ENCODE measurements at places on chromosomes 5 and 9.

GRCh38 chr5:677131-678101, 15.7 kb downstream of the TPPP start:
- no peak for DNase-seq

DNA sequence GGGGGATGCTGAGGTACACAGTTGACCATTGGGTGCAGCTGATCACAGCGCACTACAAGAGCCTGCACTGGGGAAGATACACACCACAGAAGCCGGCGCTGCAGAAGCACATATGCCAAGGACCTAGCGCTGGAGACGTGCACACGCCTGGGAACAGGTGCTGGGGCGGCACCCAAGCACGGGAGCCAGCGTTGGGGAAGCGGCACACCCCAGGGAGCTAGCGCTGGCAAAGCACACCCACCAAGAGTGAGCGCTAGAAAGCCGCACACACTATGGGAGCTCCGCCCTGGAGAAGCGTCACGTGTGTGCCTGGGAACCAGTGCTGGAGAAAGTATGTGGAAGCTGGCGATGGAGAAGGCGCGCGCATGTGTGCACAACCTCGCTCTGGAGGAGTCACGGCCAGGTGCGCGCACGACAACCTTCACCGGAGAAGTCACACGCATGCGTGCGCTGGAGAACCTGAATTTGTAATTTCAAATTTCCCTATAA, 4.5 kb downstream of the FANCC start:
- DNase-seq, result peak; percentile 72

GRCh38 chr5:43371821-43372220, 40.4 kb downstream of the CCL28 start:
- DNase-seq, result peak; percentile 17

GRCh38 chr5:50823568-50823967, 157.1 kb downstream of the PARP8 start:
- DNase-seq, result no peak

DNA sequence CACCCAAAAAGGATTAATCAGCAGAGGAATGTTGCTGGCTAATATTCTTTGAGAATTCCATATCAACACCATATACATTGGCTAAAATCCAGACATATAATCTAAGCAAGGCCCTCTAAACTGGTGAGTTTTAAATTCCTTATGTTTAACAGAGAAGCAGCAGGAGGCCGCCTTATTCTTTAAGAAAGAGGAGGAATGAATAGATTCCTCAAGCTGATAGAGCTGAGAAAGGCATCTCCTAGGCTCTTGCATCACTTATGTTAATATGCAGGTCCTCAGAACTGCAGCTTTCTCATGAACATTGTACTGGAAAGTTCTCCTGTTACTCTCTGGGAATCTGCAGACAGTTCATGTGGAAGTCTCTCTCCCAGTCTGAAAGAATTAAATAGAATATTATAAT, 20.1 kb upstream of the SMARCA2 start:
- no peak for DNase-seq

GRCh38 chr9:5516453-5517220, 6.3 kb downstream of the PDCD1LG2 start:
- no peak for DNase-seq

DNA sequence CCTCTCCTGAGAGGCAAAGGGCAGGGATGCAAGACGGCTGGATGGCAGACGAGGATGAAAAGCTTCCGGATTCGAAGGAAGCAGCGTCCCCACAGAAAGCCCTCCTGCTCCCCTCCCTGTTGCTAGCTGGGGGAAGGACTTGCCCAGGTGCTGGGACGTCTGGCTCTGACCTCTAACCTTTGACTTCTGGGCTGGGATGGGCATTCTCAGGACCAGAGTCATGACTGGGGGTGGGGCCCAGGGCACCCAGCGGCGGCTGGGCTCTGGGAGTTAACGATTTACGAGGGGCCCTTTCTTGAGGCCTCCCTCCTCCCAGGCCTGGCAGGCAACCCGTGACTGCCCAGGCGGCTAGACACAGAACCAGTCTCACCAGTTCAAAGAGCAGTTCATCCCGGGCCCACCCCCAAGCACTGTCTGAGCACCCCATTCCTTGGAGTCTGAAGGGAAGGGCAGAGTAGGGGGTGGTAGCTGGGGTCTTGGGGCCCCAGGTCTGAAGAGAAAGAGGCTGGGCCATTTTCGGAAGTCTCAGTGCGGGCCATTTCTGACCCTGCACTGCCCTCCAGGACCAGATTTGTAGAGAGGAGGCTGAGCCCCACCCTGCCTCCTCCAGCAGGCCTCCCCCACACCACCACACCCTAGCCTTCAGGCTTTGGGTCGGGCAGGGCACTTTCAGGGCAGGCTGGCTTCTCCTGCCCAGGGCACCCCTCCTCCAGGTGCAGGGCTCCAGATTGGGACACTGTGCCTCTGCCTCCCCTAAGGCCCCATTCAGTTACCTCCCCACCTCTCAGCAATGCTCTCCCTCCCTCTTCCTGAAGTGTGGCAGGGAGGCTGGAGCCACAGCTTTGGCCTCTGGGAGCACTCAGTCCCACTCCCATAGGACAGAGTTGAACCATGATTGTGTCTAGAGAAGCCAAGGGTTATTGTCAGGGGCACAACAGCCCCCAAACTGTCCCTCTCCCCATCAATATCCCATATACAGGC, 5.0 kb upstream of the CXXC5 start:
- DNase-seq, result no peak

DNA sequence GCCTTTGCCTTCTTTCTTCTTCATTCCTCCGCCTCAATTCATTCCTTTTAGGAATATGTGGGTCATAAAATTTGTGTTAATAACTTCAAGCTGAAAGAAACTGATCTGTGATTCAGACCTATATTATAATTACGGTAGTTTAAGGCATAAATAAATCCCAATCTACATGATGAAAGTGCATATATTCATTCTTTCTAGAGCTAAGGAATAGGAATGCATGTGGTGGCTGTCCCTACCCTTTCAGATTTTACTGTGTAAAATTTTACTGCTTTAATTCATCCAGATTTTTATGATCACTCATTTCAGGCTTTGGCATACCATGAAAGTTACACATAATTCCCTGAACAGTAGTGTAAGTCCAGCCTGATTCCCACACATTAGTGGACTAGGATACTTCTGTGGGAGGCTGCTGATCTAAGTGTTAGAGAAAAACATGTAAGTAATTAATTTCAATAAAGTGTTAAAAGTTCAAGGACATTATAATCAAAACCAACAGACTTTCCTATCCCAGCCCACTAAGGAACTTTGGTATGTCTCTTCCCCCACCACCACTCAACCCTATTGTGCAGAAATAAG, 83.1 kb downstream of the HINT1 start:
- DNase-seq, result no peak

- DNase-seq, result no peak
Observed at GRCh38 chr5:124050120-124050770, 538.3 kb downstream of the CSNK1G3 start.

GRCh38 chr5:140408750-140409241, 7.2 kb downstream of the ANKHD1 start:
- no peak for DNase-seq

- peak; percentile 94 for DNase-seq
Observed at GRCh38 chr9:136485049-136486045, 2.5 kb upstream of the SEC16A start.

- DNase-seq, result no peak
Observed at GRCh38 chr9:87340391-87340790, 157.3 kb upstream of the DAPK1 start.

DNA sequence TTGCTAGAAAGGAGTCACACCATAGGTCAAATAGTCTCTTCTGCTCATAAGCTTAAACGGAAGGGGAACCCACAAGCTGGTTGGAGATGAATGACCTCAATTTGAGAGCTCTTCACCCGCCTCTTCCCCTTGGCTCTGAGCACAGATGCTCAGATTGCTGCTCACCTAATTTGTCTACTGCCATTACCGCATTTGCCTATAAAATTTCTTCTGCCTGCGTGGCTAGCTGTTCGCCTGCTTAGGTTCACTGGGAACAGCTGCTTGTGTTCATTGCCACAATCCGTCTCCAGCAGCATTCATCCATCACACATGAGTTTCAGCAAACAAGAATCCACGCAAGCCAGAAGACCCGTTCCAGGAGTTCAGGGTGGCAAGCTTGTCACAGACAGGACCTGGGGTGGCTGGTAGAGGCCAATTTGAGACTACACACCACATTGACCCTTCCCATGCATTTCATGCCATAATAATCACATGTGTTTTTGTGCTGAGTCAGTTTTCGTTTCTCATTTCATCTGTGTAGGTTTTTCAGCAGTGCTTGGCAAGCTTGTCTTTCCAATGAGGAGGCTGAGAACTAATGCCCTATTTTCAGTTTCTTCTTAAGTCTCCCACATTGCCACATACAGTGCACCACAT, 50.2 kb upstream of the DNAH5 start:
- DNase-seq, result no peak

- DNase-seq, result no peak
Observed at GRCh38 chr9:136004712-136005111, 43.5 kb upstream of the UBAC1 start.

- peak; percentile 94 for DNase-seq
Observed at GRCh38 chr5:6729386-6730310, 16.4 kb downstream of the TENT4A start.

DNA sequence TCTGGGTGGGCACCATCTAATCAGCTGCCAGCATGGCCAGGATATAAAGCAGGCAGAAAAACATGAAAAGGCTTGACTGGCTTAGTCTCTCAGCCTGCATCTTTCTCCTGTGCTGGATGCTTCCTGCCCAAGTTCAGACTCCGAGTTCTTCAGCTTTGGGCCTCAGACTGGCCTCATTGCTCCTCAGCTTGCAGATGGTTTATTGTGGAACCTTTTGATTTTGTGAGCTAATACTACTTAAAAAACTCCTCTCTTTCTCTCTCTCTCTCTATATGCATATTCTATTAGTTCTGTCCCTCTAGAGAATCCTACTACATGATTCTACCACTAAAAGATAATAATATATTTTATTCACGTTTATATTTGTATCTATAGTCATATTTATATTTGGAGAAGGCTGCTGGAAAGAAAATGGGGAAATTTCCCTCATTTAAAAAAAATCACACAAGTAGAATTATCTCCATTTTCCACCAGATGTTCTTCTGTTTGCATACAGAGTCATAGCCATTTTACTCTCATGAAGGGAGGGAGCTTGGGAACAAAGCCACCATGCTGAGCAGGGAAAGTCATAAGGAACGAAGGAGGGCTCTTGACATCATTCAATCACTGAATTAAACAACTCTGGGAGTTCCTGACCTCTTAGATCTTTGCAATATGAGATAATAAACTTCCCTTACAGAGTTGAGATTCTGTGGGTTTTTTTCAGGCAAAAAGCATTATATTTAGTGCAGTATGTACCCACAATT, 1137.4 kb upstream of the CDH18 start:
- no peak for DNase-seq

GRCh38 chr5:180332051-180332517, 21.1 kb downstream of the GFPT2 start:
- DNase-seq, result no peak

GRCh38 chr9:942805-943580, 33.5 kb upstream of the DMRT3 start:
- no peak for DNase-seq

DNA sequence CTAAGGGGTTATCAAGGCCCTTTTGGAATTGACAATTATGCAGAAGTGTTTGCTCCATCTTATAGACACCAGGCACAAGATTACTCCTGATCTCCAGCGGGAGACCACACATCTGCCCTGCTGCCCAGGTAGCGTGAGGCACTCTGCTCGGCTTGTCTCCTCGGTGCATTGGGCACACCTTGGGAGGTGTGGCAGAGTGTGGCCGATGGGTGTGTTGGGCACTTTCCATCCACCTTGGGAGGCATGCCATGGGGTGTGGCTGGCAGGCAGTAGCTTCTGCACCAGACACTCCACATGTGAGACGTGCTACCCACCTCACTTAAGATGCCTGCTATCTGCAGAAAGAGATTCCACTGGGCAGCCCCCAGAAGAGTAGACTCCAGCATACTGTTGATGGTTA, 54.1 kb downstream of the GADD45G start:
- no peak for DNase-seq

GRCh38 chr9:124216474-124217176, 41.1 kb upstream of the NEK6 start:
- DNase-seq, result peak; percentile 71

DNA sequence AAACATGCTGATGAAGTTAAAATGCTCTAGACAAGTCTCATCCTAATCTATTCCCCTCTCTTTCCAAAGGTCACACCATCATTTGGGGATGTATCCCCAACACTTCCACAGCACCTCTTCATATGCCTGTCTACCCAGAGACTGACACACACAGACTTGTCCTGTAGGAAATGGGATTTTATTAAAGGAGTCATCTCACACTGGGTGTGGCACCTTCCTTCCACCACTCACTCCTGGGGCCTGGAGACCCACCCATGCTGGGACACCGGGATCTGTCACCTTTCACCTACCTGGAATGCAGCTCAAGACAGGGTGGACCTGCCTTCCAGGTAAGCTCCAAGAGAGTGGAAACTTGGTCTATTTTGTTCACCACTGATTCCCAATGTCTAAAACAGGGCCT, 99.4 kb upstream of the HAND1 start:
- DNase-seq, result no peak

- DNase-seq, result no peak
Observed at GRCh38 chr5:163252950-163253349, 184.4 kb upstream of the CCNG1 start.

DNA sequence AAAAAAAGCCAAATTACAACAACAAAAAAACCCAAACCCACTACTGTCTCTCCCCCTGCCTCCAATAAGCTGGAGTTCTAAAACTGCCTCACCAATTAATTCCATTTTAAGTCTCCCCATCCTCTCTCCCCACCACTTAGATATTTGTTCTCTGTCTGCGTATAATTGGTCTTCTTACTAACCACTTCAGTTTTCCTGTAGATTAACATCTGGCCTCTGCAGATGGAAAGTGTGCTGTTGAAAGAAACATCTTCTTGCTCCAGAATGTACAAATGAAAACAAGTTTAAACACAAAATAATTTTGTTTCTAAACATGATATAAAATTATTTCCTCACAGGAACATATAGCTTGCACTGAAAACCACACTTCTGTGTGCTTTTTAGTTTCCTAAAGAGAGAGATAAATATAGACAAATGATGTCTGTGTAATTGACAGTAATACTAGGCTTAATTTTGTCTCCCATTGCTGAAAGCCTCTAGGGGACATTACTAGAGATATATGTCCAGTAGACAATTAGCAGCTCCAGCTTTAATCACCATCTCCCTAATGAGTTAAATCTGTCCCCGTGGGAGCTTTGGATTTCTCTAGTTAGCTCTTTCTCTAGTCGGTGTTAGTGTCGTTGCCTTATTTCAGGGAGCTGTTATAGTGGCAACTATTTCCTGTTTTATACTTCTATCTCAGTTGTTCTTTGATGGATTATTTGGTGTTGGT, 164.0 kb downstream of the ARHGAP26 start:
- DNase-seq, result peak; percentile 20

DNA sequence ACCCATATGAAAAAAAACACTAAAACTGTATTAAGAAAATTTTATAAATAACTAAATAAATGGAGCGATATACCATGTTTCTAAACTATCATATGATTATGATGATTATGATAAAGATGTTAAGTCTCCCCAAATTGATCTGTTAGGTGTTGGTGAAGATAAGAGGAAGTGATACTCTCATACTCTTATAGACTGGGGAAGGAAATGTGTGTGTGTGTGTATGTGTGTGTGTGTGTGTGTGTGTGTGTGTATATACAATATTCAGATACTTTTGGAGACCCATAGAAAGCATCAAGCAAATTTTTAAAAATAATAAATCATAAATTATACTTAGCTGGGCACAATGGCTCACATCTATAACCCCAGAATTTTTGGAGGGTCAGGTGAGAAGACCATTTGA, 62.9 kb downstream of the TMEM232 start:
- no peak for DNase-seq

GRCh38 chr5:32278406-32278805, 34.3 kb downstream of the MTMR12 start:
- DNase-seq, result peak; percentile 85
